Cortex of kidney (tissue), 1 donor: ENCODE measurements at places on chromosomes 3 and 15.

DNA sequence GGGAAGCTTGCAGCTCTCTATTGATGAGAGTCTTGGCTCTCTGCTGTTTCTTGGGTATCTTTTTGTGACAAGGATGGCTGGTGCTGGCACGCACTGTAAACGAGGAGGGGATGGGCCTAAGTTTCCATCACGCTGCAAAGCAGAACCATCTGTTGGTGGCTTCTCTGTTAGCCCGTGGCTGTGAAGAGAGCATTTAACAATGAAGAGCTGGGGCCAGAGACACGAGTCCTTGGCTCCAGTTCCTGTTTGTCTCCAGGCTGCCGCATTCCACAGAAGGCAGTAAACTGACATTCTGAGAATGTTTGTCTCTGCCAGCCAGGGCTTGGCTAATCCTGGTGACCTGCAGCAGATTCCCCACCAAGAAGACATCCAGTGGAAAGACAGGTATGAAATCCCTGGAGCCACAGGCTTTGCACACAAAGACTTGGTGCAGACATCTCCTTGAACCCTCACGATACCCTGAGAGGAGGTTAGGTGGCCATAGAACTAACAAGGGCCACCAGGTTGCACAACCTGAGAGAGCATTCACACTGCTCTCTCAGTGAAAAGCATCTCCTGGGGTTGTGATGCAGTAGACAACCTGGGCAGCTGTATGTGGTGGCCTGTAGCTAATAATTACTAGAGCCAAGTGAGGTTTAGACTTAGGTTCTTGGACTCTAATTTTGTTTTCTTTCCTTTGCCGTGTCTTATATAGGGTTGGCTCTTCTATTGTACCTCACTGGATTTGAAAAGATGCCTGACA is 130.9 kb downstream of the ASB7 start:
- no peak for DNase-seq

- DNase-seq, result no peak
Observed at GRCh38 chr15:35499723-35500122, 46.2 kb downstream of the DPH6 start.

GRCh38 chr3:15165061-15165460 is 41.0 kb upstream of the CAPN7 start:
- DNase-seq, result no peak

DNA sequence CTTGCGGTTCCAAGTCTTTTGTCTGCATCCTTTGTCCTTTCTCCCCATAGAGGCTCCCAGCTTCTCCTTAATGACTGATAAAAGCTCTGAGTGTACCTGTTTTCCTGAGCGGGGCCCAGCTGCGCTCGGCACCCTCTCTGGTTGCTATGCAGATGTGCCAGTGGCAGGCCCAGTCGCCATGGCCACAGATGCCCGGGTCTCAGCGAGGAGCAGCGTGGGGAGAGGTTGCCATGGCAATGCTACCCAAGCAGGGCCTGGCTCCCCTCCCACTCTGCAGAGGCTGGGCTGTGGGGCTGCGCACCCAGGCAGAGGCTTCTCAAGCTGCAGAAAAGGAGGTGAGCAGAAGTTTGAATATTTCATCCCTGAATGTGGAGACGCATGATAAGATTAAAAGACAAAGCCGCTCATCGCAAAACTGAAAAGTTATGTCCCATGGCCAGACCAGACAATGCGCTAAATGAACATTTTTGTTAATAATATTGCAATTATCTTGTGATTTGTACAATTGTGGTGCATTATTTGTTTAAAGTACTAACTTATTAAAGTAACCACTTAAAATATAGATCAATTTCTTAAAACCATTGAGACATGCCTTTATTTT is 66.1 kb downstream of the TPRA1 start:
- no peak for DNase-seq

DNA sequence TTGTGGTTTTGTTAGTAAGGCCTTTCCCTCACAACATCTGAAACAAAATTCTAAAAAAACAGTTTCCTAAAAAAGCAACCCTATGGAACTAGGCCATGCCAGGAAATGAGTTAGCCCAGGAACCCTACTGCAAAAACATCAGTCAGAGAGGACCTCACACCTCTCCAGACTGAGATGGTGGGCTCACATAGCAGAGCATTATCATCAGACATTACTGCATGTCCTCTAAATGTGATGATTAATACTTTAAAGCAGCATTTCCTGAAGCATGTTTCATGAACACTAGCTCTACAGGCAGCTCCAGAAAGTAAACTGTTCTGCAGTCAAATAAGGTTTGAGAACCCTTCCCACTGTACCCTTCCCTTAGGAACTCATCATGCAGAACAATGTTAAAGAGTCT is 232.3 kb upstream of the MRPL3 start:
- DNase-seq, result no peak

- no peak for DNase-seq
Observed at GRCh38 chr3:123329636-123330340, 119.1 kb downstream of the ADCY5 start.

DNA sequence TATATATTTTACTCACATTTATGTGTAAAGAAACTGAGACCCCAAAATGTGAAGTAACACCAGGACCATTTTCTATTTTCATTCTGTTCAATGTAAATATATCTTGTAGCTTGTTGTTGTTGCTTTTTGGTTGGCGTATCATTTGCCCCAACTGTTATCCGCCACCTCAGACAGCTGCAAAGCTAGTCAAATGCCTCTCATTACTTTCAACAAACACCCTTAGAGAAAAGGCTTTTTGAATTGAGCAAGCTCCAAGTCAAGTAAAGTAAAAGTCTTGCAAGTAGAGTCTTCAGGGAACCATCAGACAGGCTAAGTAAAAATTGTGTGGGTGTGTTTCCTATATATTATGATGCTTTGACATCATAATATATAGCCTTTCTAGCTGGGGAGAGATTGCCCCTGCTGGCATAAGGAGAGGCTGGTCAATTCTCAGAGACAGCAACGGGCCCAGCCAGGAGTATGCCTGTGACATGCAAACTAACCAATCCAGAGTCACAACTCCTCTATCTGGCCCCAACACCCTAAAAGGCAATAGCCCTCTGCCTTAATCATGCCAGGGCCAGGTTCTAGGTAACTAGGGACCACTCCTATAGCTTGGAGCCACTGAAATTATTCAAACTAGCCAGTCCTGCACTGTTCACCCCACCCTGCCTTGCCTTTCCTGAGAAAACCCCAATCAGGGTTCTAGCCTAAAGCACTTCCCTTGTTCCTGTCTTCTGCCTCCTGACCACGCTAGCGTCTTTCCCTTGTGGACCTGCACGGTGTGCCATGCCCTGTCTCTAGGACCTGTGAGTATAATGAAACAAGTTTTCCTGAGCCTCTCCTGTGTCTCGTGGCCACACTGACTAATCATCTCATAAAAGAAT is 75.6 kb downstream of the RAD18 start:
- DNase-seq, result no peak

DNA sequence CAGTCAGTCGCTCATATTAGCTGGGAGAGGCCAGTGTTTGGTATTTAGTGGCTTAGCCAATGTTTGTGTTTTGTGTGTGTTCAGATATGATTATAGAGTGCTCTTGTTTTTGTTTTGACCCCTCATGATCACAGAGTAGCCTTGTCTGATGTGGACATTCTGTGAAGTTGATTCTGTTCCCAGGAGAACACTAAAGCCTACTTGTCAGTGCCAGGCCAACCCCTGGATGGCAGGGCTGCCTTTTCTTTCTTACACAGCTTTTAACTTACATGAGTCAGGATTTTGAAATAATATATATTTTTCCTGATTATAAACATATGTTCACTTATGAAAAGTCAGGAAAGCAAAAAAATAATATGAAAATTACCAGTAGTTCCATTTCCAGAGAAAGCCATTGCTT is 11.9 kb downstream of the CFAP161 start:
- DNase-seq, result no peak

DNA sequence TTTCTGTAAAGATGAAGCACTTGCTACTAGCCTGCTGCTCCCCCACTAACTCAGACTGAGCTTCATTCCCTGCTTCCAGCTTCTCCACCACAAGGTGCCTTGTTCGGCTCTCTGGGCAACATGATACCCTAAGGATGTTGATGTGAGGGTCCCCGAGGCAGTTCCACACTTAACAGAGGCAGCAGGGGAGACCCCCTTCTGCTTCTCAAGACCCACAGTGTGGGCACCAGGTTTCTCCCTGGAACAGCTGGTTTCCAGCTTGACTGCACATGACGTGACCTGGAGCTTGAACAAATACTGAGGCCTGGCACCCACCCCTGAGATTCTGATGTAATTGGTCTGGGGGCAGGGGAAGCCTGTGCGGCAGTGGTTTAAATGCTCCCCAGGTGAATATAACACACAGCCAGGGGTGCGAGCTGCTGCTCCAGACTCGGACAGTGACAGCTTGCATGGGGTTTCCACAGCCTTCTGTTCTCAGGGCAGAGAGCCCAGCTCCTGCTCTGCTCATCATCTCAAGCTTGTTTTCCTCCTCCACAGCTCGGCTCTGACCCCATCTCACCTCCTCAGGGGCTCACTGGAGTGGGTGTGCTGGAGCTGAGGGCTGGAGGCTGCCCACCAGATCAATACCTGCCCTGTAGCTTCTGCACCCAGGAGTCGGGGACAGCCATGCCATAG is 95.0 kb upstream of the HACD2 start:
- no peak for DNase-seq

- DNase-seq, result no peak
Observed at GRCh38 chr3:56257826-56258225, 210.4 kb downstream of the ERC2 start.

- no peak for DNase-seq
Observed at GRCh38 chr15:49085696-49086459, 39.6 kb upstream of the SECISBP2L start.

DNA sequence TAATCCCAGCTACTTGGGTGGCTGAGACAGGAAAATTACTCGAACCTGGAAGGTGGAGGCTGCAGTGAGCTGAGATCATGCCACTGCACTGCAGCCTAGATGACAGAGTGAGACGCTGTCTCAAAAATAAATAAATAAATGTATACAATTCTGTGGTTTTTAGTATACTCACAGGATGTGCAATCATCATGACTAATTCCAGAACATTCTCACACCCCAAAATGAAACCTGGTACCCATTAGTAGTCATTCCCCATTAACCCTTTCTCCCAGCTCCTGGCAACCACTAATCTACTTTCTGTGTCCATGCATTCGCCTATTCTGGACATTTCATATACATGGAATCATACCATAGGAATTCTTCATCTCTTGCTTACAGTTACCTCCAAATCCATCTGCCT is 44.5 kb downstream of the LRRFIP2 start:
- DNase-seq, result no peak

DNA sequence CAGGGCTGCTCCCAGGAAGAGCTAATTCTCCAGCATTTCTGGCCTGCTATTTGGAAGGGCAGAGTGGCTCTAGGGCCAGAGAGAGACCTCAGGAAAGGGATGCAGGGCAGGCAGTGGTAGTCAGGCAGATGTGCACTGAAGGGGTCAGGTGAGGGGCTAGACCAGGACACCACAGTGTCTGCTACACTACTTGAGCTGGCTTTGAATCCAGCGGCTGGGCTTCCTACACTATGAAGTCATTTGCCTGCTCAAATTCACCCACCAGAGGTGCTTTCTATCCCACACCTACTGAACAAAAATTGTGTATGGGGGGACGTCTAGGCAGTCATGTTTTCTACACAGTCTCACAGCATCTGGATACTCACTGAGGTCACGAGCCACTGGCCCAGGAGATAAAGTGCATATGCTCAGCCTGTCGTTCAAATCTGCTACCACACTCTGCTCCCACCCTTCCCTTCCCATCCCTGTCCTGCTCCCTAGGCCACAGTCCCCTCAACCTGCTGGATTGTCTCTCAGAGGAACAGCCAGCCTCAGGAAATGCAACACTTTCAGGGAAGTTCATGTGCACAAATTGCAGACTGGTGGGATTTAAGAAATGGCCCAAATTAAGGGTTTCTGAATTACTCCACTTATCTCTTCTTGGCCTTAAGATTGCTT is 49.9 kb upstream of the SLC6A11 start:
- DNase-seq, result no peak

GRCh38 chr3:52220380-52221026 is 4.9 kb downstream of the TLR9 start:
- no peak for DNase-seq

DNA sequence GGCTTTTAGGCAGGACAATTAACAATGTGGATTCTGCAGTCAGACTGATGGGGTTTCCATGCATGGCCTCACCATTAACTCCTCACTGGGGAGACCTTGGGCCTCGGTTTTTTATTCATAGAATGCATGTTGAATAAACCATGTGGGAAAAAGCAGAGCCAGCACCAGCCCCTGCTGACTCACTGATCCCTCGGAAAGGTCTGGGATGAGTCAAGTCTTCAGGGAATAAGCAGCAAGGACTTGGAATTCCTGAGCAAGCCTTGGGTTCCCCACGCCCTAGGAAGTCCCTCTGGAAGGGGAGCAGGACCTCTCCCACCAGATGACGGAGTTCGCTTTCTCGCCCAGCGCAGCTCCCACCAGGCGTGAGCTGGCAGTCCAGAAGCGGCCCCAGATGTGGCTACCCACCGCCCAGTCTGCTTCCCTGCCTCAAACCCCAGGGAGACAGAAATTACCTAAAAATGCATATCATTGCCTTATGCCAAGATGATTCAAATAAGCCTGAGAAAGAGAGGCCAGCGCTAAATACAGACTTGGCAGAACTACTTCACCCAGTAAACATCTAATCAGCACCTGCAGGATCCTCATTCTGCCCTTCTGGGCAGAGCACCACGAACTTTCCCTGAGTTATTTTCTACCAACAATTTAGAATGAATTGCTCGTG is 45.4 kb downstream of the BTD start:
- no peak for DNase-seq

DNA sequence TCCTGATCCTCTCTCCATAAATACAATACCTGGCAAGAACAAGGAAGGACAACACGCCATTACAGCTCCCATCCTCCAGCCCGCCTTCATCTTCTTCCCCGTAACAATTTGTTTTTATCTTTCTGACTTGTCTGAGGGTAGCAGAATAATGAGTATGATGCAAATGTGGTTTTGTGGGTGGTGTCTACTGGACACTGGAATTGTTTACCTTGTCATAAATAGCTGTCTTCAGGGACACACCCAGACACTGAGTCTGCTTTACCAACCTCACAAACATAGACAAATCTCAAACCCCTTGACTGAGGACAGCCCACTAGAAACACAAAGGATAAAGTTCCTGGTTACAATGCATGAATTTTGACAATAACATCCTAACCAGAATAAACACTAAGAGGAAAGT is 13.4 kb downstream of the WDR72 start:
- no peak for DNase-seq

DNA sequence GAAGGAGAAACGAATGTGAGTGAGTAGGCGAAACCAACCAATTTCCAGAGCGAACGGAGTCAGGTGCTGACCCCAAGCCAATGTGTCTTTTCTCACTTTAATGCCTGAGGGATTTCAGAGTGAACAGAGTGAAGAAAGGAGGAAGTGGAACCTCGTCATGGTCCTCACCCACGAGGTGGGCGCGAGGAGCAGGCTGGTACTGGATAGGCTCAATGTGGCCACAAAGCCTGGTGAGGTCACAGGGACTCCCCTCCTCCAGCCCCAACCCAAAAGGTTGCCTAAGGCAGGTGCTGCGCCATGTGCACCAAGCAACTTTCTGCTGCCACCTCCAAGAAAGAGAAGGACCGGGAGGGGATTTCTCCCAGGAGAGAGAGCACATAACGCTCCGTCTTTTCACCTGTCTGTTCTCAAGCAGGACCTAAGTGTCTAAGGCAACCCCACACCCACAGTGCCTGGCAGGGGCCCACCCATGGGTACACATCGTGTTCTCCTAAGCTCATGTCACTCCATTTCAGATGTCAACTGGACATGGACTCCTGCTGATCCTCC is 3.8 kb downstream of the NRROS start:
- DNase-seq, result no peak
